ENCODE measurements at places on chromosomes 5 and 9.
A peak's percentile ranks its signal among the peaks of the same experiment; 100 is the strongest.

GRCh38 chr5:78699552-78700153, 51.1 kb upstream of the LHFPL2 start:
- no peak for DNase-seq

DNA sequence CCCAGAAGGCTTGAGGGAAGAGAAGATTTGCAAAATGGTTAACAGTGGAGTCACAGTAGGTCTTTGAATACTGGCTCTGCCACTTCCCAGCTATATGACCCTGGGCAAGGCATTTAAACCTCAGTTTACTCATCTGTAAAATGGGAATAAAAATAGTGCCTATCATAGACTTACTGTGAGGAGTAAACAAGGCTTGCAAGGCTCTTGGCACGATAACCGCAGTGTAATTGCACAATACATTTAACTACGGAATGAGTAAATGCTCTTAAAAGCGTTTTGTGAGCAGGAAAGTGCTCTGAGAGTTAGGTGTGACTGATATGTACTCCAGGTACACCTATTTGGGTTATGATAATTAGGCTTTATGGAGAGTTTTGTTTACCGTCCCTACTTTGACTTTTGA, 8.4 kb downstream of the SLC36A3 start:
- DNase-seq = no peak

DNA sequence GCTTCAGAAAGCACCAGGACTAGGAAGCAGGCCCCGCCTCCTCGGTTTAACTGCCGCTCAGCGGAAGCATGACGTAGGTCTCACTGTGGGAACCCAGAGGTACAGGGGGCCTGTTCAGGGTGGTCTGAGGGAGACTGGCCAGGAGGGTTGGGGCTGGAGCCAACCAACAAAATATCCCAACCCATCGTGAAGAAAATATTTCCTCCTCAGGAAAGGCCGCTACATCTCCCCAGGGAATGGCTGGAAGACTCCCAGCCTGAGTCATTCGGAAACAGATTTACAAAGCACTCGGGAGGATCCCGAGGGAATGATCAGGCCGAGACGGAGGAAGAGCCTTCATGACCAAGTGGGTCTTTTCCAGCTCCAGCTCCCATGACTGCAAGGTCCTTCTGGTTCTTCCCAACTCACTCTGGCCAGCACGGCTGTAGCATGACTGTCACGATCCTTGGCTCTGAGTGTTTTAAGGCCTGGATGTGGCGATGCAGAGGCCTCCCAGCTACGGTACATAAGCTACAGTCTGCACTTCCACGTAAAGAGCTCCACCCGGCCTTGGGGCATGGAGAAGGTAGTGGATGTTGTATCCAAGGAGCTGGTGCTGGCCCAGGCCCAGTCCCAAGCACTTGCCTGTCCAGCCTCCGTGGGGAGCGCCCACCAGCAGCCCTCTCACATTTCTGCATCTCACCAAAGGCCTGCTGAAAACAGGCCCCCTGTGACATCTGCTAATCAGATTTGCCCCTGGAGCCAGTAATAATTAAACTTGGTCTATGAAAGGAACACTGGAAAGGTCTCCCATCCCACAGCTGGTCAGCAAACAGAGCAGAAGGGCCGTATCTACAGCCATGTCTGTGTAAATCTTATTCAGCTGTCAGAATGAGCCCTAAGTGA, 100.6 kb downstream of the LHFPL2 start:
- no peak for DNase-seq

GRCh38 chr5:41636605-41637004, 126.2 kb upstream of the PLCXD3 start:
- no peak for DNase-seq

- DNase-seq = no peak
Observed at GRCh38 chr5:178371362-178372111, 138.9 kb upstream of the PHYKPL start.

- DNase-seq = no peak
Observed at GRCh38 chr5:156188016-156188415, 138.9 kb upstream of the SGCD start.

DNA sequence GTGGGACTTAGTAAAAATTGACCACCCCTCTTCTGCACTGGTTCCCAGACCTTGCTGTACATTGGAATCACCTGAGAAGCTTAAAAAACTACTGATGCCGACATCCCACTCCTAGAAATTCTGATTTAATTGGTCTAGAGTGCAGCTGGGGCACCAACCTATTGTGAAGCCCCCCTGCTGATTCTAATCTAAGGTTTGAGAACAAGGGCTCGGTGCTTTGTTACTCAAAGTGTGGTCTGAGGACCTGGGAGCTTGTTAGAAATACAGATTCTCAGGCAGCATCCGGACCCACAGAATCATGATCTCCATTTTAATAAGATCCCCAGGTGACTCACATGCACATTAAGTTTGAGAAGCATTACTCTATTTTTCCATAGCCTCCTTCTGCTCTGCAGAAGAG, 57.8 kb upstream of the LPAR1 start:
- DNase-seq = no peak

DNA sequence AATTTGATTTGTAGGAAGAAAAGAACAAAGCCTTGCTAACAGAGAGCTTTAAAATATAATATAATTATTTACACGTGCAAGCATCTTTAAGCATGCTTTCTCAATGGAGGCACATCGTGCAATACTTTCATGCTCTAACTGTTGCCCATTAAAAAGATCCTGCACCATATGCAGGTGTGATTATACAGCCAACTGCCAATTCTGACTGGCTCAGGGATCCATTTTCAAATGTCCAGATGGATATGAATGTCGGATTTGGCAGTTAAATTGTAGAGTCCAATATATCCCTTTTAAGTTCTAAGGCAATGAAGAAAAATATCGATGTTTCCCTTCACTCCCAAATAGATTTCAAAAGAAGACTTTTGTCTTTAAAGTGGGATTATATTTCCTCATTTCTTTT, 416.4 kb upstream of the CD180 start:
- DNase-seq = no peak

DNA sequence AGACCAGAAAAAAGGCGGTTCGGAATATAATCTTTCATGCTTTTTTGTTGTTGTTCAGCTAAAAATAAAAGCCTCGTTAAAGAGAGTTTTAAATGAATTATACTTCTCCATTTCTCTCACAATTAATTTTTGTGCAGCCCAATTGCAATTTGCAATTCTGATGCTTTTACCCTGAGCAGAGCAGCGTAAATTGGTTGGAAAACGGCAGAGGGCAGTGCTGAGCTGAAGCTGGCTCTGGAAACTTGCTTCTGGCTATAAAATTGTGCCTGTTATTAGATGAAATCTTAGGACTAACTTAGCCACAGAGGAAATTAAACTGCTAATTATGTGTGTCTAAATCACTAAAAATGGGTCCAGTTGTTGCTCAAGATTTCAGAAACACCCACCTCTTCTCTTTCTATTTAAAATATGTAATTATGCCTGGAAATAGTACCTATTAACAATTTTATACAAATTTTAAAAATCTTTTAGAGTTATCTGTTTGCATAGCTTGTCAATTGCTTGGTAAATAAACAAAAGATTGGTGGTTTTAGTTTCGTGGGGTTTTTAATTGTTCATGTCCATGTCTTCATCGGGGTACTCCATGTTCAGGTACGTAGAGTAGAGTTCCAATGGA, 441.8 kb upstream of the TLE4 start:
- peak; percentile 44 for DNase-seq

- no peak for DNase-seq
Observed at GRCh38 chr9:81906671-81907070, 21.6 kb upstream of the SPATA31D4 start.

- DNase-seq = no peak
Observed at GRCh38 chr9:136662656-136663581, at the start of gene EGFL7. Gene EGFL7, plus strand, starts transcription at chr9:136662916. Its CDS starts 5,367 bp downstream, at chr9:136668283.

DNA sequence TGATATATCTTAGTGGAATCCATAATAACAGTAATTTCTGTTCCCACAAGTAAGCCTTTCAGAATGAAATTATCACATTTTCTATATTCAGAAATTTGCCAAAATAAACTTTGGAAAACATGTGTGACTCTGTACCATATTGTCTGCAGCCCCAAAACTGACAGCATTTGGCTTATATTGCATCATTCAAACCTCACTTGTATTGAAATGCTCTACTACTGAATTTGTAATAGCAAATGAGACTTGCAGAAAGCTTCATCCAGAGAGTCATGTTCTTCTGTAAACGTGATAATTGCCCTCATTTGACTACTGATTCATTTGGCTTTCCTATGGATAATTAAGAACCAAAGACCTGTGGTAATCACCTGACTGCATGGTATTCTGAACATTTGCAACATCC, 1249.5 kb upstream of the CDH18 start:
- no peak for DNase-seq

- no peak for DNase-seq
Observed at GRCh38 chr9:96031916-96032534, 156.5 kb downstream of the ERCC6L2 start.

DNA sequence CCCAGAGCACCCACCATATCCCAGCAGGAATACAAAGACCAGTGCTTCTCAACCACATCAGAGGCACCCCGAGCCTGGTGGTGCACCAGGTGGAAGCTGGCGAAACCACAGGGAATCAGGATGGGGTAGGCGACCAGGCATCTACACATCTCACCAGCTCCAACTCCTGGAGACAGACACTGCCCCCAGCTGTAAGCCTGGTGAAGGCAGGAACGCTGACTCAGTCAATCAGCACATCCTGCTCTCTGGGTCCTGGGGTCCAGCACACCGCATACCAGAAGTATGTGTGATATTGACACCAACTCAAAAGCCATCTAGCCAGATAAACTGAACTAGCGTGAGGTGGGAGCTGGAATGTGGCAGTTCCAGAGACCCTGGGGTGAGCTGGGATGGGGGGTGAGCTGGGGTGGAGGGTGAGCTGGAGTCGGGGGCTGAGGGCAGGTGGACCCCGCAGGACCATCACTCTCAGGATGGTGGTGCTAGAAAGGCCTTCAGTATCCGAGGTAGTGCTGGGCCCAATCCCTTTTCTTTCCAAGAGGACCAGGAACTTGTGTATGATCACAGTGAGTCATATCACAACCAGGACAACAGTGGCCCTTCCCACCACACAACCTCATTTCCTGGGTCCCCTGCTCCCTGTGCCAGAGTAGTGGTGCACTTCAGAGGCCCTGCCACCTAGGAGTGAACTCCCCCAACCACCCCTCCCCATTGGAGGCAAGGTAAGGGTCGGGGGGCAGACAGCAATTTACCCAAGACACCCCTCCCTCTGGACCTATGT, 2.5 kb downstream of the DBN1 start:
- DNase-seq = no peak

DNA sequence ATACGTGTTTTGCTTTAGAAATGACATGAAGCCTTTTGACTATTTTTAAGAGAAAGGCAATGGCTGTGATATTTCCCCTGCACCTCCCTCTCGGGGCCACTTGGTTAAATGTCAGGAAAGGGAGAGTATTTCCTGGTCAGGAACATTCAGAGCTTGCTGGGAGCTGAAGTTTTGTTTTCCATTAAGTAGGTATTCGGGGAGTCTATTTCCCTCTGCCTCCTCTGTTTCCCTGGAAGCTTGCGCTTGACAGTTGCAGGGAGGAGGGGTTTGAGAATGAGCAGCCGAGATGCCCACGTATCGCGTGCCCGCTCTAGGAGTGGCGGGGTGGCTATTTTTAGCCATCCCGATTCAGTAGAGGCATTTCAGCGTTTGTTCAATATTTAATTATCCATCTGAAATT, 6.7 kb downstream of the DAB2IP start:
- DNase-seq = no peak

GRCh38 chr5:126948011-126948355, 82.4 kb downstream of the MARCHF3 start:
- DNase-seq = no peak

- no peak for DNase-seq
Observed at GRCh38 chr9:115524453-115525059, 406.6 kb upstream of the TNC start.

GRCh38 chr9:123685489-123686083, 244.3 kb downstream of the DENND1A start:
- no peak for DNase-seq

DNA sequence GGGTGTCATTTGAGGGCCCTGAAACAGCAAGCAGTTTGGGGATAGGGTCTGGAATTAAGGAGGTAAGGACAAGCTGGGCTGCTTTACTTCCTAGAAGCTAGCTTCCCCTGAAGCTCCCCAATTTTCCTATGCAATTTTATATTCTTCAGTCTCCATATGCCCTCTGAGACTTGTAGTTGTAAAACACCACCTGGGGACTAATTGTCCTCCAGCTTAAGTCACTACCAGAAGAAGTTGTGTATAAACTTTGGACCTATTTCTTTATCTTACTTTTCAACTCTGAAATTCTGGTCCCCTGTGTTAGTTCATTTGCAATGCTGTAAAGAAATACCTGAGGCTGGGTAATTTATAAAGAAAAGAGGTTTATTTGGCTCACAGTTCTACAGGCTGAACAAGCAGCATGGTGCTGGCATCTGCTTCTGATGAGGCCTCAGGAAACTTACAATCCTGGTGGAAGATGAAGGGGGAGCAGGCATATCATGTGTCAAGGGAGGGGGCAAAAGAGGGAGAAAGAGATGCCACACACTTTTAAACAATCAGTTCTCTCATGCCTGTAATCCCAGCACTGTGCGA, 41.1 kb upstream of the CPEB4 start:
- DNase-seq = no peak

DNA sequence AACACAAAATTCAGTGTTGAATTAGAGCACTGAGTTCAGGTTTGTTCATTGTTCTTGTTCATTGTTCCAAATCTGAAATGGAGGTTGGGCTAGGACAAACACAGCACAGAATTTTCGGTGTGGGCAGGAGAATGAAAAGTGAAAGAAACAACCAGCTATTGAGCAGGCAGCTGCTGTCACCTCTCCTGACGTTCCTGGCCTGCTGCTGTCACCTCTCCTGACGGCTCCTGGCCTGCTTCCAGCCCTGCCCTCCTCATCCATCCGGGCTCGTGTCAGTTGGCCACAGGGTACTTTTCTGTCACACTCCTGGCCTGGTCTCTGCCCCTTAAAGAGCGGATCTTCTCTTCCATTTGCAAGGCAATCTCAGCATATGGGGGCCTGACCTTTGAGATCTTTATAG, 45.2 kb upstream of the CKMT2 start:
- DNase-seq = no peak

GRCh38 chr9:132040808-132041207, 38.9 kb downstream of the MED27 start:
- DNase-seq = no peak

GRCh38 chr5:96734871-96735325, 72.7 kb downstream of the CAST start:
- DNase-seq = no peak

DNA sequence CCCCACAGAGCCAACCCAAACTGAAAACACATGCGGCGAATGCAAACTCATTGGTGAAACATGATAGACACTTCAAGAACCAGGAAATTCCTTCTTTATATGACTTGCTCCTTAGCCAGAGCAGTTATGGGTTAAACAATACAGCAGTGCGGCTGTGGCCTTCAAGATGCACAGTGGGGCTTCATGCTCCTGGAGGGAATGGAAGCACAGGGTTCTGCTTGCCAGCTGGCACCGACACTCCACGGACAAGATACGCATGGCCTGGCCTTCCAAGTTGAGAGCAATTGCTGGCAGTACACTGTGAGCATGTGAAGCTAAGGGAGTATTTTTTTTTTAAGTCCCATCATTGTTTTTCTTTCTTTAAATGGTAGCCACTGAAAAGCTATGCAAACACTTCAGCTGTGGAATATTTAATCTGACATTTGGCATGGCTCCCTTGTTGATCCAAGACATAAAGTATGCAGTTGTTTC, 451.6 kb upstream of the CD180 start:
- DNase-seq = no peak
